ENCODE measurements at places on chromosomes 7 and 10.

DNA sequence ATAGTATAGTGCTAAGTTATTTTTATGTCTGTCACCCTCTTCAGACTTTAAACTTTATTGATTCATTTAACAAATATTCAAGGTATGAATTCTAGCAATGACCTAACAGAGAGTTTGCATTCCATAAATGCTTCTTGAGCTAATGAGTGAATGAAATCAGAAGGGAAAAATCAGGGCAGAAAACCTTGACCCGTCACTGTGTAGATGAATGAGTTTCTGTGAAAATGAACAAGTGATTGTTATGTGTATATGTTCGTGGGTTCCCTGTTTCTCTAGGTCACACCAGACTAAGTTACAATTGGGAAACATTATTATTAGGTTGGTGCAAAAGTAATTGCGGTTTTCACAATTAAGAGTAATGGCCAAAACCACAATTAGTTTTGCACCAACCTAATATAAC is 30.1 kb downstream of the APBB1IP start:
- no peak for DNase-seq

DNA sequence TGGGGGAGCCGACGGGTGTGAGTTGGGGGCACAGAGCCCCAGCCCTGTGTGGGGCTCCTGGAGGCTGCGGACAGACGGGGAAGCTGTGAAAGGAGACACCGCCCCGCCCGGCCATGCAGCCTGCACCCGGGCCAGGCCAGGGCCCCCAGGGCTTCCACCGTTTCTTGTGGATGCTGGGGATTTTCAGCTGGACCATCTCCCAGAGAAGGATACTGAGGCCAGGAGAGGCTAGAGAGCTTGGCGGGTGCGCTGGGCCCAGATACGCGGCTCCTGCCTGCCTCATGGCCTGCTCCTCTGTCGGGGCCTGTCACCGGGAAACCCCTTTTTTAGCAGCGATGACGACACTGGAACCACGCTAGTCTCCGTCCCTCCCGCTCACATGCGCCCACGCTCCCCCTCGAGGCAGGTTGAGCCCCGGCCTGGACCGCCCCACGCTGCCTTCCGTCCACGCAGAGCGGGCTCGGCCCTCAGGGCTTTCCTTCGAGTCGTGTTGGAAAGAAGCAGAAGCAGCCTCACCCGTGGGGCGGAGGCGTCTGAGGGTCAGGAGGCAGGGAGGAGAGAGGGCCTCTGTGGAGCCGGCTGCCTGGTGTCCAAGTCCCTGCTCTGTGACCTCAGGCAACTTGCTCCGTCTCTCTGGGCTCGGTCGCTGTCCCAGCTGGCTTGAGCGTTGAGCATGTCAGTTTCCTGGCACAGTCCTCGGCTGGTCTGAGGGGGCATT is 11.7 kb downstream of the TMEM184A start:
- no peak for DNase-seq

GRCh38 chr10:63965846-63966245 is 444.6 kb downstream of the REEP3 start:
- DNase-seq: no peak

GRCh38 chr7:3861941-3862340 is 560.9 kb downstream of the SDK1 start:
- no peak for DNase-seq

DNA sequence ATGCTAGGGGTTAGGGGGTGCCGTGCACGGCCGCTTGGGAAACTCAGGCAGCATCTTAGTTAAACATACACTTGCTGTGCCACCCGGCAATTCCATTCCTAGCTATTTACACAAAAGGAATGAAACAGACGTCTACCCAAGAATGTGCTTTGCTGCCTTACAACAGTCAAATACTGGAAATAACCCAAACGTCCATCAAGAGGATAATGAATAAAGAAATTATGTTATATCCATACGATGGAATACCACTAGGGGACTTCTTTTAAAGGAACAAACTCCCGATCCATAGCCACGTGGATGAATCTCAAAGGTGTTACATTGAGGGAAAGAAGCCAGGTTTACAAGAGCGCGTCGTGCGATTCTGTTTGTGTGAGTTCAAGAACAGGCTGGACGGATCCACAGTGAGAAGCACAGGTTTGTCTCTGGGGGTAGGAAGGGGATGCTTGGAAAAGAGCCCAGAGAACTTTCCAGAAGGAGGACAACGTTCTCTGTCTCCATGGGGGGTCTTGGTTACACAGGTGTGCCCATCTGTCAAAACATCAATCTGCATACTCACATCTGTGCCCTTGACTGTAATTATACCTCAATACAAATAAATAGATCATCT is 41.8 kb downstream of the STK32C start:
- DNase-seq: no peak
